ENCODE measurements at places on chromosomes 2 and 18.

- DNase-seq, result no peak
These were observed 58.0 kb downstream of the SMAD2 start for GRCh38 chr18:47872426-47872825.

DNA sequence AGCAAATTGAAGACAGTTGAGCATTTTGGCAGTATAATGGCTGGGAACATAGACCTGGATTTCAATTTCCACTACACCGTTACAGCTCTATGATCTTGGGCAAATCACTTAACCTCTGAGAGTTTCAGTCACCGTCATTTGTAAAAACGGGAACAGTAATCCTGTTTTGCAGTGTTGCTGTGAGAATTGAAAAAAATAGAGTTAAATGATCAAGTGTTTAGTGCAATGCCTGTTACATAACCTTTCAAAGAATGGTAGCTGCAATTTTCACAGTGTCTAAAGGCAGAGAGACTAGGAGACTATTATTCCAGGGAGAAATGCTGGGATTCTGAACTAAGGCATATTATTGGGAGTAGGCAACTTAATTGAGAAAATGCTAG, 2.0 kb downstream of the AGPS start:
- DNase-seq, result peak; percentile 18

- DNase-seq, result no peak
These were observed 621.1 kb downstream of the BCL11A start for GRCh38 chr2:59932341-59932740.

DNA sequence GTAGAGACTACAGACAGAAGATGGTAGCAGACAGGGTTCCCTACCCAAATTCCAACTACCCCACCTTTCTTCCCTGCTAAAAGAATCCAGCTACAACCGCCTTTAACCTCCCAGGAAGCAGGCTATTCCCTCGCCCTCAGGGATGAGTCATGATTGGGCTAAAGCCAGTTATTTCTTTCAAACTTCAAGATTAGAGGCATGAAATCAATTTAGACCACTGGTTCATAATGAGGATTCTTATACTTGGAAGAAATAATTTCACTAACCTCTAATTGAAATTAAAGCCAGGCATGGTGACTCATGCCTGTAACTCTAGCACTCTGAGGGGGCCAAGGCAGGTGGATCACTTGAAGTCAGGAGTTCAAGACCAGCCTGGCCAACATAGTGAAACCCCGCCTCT, 20.0 kb downstream of the TRIP12 start:
- DNase-seq, result no peak

GRCh38 chr18:74715865-74716712, 118.4 kb downstream of the ZNF407 start:
- no peak for DNase-seq

DNA sequence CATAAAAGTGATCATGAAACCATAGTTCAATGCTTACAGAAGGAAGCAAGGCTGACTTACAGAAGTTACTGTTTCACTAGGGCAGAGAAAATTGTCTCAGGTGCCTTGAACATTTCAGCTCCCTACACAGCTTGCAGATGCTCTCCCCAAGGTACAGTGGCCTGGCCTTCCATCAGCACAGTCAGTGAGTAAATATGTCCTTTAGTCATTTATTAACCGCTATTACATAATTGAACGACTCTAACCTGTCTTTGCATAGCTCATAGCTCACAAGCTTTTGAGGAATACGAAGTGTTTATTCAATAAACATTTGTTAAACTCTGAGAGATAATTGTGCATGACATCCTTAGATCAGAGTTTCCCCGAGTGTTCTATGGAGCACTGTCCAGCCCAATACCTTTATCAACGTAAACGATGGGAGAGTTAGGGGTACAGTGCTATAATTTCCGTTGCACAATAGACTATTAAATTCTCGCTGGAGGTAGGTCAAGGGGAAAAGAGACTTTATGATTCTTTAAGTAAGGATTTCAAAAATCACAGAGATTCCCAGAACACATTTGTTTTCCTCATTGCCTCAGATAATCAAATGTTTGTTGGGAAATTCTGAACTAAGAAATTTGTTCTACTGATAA, 677.8 kb downstream of the TSN start:
- DNase-seq, result no peak

DNA sequence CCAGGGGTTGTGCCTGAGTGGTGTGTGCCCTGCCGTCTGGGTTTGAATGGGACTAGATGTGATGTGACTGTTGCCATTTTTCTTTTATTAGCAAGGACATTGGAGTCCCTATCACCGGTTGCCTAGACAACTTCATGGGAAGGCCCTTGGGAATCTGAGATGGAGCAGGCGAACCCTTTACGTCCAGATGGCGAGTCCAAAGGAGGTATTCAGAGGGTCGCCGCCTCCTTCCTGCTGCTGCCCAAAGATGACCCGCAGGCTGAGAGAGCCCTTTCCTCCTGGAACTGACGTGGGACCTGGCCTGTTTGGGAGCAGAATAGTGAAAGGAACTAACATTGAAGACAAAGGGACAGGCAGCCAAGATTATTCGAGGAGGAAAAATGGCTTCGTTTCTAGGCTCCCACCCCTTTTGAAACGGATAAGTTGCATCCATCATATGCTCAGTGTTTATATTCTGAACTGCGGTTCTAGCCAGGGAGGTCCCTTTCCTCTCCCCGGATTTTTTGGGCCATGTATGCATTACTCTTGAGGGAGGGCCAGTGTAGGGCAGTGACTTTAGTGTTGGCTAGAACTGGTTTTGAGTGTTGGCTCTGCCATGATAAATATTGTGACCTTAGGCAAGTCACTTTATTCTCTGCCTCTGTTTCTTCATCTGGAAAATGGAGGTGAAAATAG, 673 bp downstream of the CENPO start:
- DNase-seq, result peak; percentile 7

GRCh38 chr2:112577756-112578155, 6.7 kb upstream of the CHCHD5 start:
- no peak for DNase-seq

DNA sequence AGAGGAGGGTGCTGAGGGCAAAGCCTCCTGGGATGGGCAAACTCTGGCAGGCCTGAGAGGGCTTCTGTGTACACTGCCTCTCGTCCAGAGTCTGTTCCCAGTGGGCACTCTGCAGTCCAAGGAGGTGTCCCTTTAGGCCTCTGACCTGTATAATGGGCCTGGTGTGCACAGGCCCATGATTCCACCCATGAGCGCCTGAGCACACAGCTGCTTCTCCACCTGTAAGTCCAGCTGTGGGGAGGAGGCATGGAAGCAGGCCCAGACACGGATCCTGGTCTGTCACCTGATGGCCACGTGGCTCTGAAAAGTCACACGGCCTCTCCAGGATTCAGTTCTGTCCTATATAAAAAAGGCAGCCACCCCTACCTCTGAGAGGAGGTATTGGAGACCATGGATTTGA, 57.0 kb downstream of the PARD6G start:
- DNase-seq, result no peak

GRCh38 chr2:25165992-25166875, 2.1 kb downstream of the POMC start:
- no peak for DNase-seq

GRCh38 chr2:63023444-63023843, 27.2 kb upstream of the OTX1 start:
- DNase-seq, result peak; percentile 22

DNA sequence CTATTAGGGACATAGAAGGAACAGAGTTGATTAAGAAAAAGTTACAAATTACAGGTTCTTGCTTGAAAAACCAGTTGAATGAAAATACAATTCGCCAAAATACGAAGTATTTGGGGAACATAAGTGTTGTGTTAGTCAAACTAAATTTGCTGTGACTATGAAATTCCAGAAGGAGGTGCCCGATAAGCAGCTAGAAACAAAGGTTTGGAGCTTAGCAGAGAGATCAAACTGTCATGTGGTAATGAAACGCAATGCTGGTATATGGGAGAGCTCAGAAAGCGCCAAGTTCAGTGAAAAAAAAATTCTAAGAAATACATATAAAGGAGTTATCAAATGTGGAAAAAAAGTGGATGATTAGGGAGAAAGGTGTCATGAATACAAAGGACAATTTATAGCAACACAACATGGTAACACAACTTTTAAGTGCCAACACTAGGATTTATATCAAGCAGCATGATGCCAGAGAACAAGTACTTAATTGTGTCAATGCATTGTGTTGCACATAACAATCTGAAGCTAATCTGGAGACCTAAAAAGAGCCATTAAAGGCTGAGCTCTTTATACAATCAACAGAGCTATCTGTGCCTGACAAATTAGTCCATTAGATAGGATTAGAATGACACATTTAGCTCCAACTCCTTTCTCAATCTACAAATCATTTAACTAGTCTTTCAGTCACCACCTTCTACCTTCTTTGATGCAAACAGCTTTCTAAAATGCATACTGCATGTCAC, 31.2 kb downstream of the SMAD2 start:
- no peak for DNase-seq

DNA sequence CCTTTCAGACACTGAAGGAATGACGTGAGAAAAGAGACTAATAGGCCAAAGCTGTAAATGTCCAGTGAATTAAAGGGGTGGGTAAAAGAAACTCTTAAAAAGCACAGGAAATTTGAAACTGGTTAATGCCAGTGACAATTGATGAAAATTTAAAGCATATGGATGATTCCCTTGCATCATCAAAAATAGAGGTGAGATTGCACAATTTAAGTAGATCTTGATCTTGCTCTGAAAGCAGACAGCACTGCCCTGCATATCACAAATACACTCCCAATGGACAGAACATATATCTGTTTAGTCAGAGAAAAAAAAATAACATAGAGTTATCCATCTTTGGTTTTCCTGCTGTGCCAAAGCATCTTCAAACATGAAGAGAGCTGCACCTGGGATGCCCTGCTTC, 86.7 kb upstream of the UBE2E3 start:
- no peak for DNase-seq

DNA sequence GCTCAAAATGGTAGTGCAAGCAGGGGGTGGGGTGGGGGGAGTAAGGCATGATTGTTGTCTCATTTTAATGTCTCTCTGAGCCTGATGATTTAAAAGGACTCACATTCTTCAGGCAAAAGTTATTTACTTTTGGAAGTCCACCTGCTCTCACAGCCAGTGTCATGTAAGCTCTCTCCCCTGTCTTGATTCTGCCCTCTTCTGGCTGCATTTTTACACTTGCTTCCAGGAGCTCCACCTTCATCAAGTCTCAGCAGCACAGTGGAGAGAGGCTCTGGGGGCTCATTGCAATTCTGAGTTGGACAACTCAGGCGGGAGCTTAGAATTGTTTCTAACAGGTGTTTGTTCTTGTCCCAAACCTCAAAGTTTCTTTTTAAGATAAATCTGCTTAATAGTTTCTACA, 39.2 kb downstream of the GNAL start:
- DNase-seq, result no peak

- DNase-seq, result no peak
These were observed 43.4 kb downstream of the RAB10 start for GRCh38 chr2:26077291-26077690.

- DNase-seq, result no peak
These were observed 23.7 kb downstream of the HEATR5B start for GRCh38 chr2:37060446-37060845.

DNA sequence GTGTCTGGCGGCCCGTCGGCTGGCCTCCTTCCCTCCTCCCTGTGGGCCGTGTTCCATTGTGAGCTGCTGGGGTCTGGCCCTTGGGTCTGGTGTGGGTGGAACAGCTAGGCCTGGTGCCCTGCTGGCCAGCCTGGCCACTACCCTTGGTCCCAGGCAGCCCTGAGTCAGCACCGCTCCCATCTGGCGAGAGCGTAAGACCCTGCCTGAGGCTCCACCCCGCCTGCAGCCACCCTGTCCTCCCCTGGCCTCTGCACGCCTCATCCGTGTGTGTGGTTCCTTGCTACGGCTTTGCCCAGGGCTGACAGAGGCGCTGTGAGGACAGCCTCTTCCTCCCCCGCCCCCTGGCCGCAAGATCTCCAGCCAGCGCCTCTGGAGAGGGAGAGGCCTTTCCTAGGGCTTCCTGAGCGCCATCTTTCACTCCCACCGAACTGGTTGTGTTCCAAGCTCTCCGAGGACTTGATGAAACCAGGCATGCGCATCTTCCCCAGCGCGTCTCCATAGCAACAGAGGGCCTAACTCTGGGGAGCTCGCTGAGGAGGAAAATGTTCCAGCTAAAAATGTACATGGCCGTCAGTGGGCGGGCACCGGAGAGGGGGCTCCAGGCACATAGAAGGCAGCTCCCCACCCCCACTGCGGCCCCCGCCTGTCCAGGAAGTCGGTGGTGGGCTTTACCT, 83.0 kb downstream of the STPG4 start:
- DNase-seq, result no peak

GRCh38 chr2:159785195-159785594, 12.8 kb downstream of the CD302 start:
- no peak for DNase-seq

- no peak for DNase-seq
These were observed 172.2 kb downstream of the MEIS1 start for GRCh38 chr2:66607152-66607551.

DNA sequence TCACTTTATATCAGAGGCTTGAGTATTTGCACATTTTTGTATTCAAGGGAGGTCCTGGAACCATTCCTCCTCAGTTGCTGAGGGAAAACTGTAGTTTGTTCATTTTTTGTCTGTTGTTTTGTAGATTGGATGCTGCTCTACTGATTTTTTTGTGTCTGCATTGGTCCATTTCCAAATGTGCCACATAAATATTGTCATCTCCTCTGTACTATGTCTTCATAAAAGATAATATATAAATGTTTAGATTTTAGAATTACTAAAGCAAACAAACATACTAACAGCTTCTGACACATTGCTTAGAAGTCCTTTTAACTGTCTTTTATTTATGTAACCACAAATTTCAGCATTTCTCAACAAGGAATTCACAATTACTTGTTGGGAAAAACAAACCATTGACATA, 356.8 kb downstream of the PLCL1 start:
- DNase-seq, result no peak

GRCh38 chr2:32564417-32565035, 63.3 kb upstream of the TTC27 start:
- no peak for DNase-seq

GRCh38 chr2:148450531-148450930, 194.0 kb upstream of the EPC2 start:
- DNase-seq, result no peak

DNA sequence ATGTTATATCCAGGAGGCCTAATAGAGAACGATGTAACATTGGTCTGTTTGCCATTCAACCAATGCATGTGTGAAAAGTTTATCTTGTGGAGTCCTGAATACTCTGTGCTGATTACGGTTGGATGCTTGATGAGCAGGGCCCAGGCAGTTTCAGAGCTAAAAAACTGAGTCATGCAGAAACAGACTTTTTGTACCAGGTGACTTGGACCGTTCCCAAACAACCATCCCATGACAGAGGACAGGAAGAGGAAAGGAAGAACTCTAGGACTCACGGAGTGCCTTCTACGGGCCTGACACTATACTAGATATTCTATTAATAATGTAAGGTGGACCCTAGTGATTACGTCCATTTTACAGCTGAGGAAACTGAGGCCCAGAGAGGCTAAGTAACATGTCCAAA, 142.1 kb downstream of the ARHGAP28 start:
- no peak for DNase-seq

GRCh38 chr2:146764301-146764700, 1080.5 kb upstream of the ACVR2A start:
- no peak for DNase-seq

DNA sequence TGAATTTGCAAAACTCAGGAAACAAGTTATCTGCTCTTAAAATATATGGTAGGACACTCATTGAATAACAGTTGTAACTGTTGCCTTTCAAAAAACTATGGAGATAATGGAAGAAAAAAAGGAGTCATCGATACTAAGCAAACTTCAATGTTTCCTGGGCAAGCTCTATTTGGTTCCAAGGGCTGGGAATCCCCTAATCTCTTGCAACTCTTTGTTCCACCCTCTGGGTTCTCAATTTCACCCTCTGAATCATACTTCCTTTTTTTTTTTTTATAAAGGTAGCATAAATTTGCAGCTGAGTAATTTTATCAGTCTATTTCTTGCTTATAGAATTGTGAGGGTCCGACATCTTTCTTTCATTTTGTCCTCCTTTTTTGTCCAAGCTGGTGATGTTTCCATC, 36.7 kb downstream of the SLC9A4 start:
- no peak for DNase-seq

Data from HL-60 (cell line).